ENCODE measurements at places on chromosomes 5 and 9.

DNA sequence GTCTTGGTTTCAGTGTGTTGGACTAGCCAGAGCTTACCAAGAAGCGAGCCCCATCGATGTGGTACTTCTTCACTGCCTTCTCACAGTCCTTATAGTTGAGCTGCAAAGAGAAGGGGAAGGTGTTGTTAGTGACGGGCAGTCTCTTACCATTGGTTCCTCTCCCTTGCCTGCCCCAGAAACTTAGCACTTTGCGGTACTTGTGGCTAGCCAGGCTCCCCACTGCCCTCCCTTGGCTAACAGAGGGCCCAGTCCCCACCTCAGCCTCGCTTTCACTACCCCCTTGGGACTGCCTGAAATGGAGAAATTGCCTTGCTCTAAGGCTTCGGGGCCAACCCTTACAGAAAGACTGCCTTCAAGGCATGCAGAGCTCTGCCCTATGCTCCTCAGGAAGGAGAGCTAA lies 4.3 kb downstream of the LCP2 start:
- DNase-seq, result no peak

DNA sequence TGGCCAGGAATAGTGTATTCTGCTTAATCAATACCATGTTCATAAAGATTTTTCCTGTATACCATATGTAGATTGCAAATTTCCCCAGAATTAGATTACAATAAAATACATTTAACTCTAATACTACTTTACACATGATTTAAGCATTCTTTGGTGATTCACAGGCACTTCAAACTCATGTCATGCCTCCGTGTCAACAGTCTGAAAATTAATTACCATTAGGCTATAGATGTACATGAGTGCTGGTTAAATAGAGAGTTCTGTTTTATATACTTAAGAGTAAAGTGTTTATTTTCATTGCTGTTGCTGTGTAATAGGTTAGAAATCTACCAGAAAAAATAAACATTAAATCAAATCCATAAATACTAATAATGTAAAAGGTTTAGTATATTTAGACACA lies 159.8 kb downstream of the ZSWIM6 start:
- DNase-seq, result peak; percentile 63

GRCh38 chr5:41156739-41157138 lies 56.6 kb downstream of the C6 start:
- DNase-seq, result no peak

GRCh38 chr5:133967698-133968203 lies 674 bp downstream of the C5orf15 start:
- DNase-seq, result no peak

DNA sequence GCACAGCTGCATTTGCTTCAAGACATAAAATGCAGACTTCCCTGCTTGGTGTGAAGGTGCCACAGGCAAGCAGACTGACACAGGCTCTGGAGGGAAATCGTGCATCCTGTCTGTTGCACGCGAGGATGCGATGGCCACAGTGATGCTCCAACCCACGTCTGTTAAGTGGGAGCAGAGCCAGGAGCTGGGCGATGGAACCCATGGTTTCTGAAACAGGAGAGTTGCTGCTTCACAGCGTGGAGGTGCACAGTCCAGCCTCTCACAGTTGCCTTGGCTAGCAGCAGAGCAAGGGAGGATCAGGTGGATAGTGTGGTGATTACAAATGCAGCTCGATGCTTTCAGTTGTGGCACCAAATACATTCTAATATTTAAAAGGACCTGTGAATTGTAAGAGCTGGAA lies 108.8 kb downstream of the TENT4A start:
- no peak for DNase-seq
